ENCODE measurements at places on chromosomes 5 and 9. TPM values are rescaled to one million over a fixed set of nuclear protein-coding genes. Genes with fewer than 3 reads are reported as not detected.

- no peaks in the 10 kb centered on the region for H3K36me3 ChIP-seq
- no peak overlapping the region for H3K4me3 ChIP-seq
- no peaks in the 10 kb centered on the region for H3K27me3 ChIP-seq
Observed at GRCh38 chr5:104347119-104347708, 784.6 kb upstream of the NUDT12 start.

GRCh38 chr9:121393318-121393717, 23.3 kb upstream of the STOM start:
- DNase-seq: no peak
- H3K27ac ChIP-seq: no peak overlapping the region
- H3K36me3 ChIP-seq: no peaks in the 10 kb centered on the region

GRCh38 chr5:81425569-81425968, 31.6 kb upstream of the ACOT12 start:
- no peaks in the 10 kb centered on the region for H3K27me3 ChIP-seq
- no peak overlapping the region for H3K4me3 ChIP-seq
- H3K4me1 ChIP-seq: peaks cover 28% of the 10 kb centered on the region
- H3K36me3 ChIP-seq: peaks cover 2% of the 10 kb centered on the region

DNA sequence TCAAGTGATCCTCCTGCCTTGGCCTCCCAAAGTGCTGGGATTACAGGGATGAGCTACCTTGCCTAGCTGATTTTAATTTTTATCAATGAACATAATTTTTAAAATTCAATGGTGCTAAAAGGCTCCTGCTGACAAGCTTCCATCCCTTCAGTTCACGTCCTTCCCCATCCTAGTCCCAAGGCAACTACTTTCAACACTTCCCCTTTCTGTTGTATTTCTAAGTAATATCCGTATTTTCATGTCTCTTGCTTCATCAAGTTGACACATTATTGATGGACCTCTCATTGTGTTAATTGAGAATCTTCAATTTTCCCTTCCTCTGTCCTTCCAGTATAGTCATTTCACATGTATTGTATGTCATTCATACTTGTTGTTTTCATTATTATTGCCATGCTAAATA, 93.8 kb upstream of the RASGRF2 start:
- no peak for DNase-seq
- peak overlapping the region; percentile 0 for H3K27ac ChIP-seq
- no peaks in the 10 kb centered on the region for H3K27me3 ChIP-seq

- peak overlapping the region; percentile 62 for H3K27ac ChIP-seq
- no peaks in the 10 kb centered on the region for H3K27me3 ChIP-seq
- H3K36me3 ChIP-seq: peaks cover 18% of the 10 kb centered on the region
- no peak overlapping the region for H3K4me3 ChIP-seq
- H3K4me1 ChIP-seq: peaks cover 46% of the 10 kb centered on the region
Observed at GRCh38 chr9:34994260-34994899, 4.8 kb downstream of the DNAJB5 start.

GRCh38 chr9:88809355-88810161, 181.7 kb upstream of the S1PR3 start:
- DNase-seq: no peak
- no peaks in the 10 kb centered on the region for H3K36me3 ChIP-seq
- H3K4me3 ChIP-seq: no peak overlapping the region
- peaks cover 3% of the 10 kb centered on the region for H3K4me1 ChIP-seq
- H3K27ac ChIP-seq: no peak overlapping the region
- H3K27me3 ChIP-seq: peaks cover 17% of the 10 kb centered on the region

The SLC6A7 gene
- not detected for total RNA-seq

DNA sequence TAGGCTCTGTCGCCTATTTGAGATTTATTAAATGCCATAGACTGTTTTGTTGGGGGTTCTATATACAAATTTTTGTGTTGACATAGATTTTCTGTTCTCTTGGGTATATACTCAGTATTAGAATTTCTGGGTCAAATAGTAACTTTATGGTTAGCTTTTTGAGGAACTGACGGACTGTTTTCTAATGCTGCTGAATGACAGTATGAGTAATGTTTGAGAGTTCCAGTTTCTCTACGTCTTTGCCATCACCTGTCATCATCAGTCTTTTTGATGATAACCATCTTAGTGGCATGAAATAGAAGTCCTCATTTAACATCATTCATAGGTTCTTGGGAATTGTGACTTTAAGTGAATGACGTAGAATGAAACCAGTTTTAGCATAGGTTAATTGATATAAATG, 60.1 kb downstream of the CCDC171 start:
- no peaks in the 10 kb centered on the region for H3K4me1 ChIP-seq
- no peak overlapping the region for H3K27ac ChIP-seq
- DNase-seq: no peak

The SARDH gene
- total RNA-seq: 2.7 TPM

GRCh38 chr9:117466111-117466510, 51.3 kb upstream of the ASTN2 start:
- no peaks in the 10 kb centered on the region for H3K27me3 ChIP-seq
- H3K36me3 ChIP-seq: no peaks in the 10 kb centered on the region
- no peak overlapping the region for H3K4me3 ChIP-seq
- DNase-seq: no peak

DNA sequence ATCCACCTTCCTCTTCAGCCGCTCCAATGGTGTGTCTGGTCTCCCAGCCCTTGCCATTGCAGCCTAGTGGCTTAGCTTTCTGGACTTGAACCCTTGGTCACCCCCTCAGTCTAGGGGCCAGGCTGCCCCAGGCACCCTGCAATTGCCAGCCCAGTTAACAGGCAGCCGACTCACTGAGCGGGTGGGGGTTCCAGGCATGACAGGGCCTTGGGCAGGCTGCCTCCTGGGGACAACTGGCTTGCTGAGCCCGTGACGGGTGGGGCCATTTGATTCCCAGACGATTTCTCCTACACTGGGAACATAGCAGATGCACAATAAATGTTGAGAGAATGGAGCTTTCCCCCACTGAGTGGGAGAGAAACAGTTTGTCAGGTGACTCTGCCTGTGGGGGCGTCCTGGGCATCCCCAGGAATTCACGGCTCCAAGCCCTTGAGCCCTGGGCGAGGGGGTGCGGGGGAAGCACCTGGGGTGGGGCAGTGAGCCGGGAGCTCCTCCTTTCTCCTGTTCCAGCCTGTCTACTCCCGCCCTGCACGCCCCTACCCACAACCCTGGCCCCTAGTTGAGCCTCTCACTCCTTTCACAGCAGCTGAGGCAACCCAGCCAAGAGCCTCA, 12.6 kb upstream of the AQP7 start:
- no peaks in the 10 kb centered on the region for H3K36me3 ChIP-seq
- H3K4me1 ChIP-seq: peaks cover 36% of the 10 kb centered on the region
- H3K27ac ChIP-seq: peak overlapping the region; percentile 80
- no peak for DNase-seq
- H3K4me3 ChIP-seq: peak overlapping the region; percentile 51

The CERCAM gene
- total RNA-seq: 1.4 TPM

The ZFYVE16 gene
- 8.4 TPM for total RNA-seq

The TIMD4 gene
- 1.2 TPM for total RNA-seq

The FBP2 gene
- total RNA-seq: not detected

The GARIN3 gene
- total RNA-seq: 0.47 TPM

DNA sequence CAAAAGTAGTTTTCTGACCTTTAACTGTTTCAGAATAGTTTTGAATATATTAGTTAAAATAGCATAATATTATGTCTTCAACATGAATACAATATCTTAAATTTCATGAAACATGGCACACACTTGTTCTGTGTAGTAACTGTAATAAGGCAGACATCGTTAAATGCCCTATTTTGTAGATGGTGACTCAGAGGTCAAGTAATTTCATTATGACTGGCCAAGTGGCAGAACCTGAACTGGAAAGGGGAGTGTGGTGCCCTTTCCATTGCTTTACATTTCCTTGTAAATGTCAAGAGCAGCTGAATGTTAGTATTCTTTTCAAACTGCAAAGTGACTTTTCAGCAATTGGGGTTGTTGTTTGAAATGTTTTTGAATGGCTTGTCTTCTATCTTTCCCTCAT, 201.2 kb upstream of the CDKN2B start:
- no peak overlapping the region for H3K4me3 ChIP-seq
- peaks cover 49% of the 10 kb centered on the region for H3K4me1 ChIP-seq
- H3K27ac ChIP-seq: peak overlapping the region; percentile 12
- peaks cover 6% of the 10 kb centered on the region for H3K27me3 ChIP-seq
- H3K36me3 ChIP-seq: peaks cover 2% of the 10 kb centered on the region

The OLFM1 gene
- total RNA-seq: not detected

- no peak for DNase-seq
- H3K36me3 ChIP-seq: no peaks in the 10 kb centered on the region
- H3K27ac ChIP-seq: no peak overlapping the region
- no peak overlapping the region for H3K4me3 ChIP-seq
- no peaks in the 10 kb centered on the region for H3K27me3 ChIP-seq
Observed at GRCh38 chr9:26786564-26786963, 106.0 kb downstream of the CAAP1 start.

The NRG2 gene
- total RNA-seq: 0.10 TPM

The TBC1D13 gene
- 16.3 TPM for total RNA-seq

The PHPT1 gene
- 93.0 TPM for total RNA-seq

GRCh38 chr5:126953640-126954039, 76.7 kb downstream of the MARCHF3 start:
- no peaks in the 10 kb centered on the region for H3K4me1 ChIP-seq
- H3K36me3 ChIP-seq: peaks cover 3% of the 10 kb centered on the region
- no peak overlapping the region for H3K27ac ChIP-seq
- no peaks in the 10 kb centered on the region for H3K27me3 ChIP-seq
- DNase-seq: no peak

DNA sequence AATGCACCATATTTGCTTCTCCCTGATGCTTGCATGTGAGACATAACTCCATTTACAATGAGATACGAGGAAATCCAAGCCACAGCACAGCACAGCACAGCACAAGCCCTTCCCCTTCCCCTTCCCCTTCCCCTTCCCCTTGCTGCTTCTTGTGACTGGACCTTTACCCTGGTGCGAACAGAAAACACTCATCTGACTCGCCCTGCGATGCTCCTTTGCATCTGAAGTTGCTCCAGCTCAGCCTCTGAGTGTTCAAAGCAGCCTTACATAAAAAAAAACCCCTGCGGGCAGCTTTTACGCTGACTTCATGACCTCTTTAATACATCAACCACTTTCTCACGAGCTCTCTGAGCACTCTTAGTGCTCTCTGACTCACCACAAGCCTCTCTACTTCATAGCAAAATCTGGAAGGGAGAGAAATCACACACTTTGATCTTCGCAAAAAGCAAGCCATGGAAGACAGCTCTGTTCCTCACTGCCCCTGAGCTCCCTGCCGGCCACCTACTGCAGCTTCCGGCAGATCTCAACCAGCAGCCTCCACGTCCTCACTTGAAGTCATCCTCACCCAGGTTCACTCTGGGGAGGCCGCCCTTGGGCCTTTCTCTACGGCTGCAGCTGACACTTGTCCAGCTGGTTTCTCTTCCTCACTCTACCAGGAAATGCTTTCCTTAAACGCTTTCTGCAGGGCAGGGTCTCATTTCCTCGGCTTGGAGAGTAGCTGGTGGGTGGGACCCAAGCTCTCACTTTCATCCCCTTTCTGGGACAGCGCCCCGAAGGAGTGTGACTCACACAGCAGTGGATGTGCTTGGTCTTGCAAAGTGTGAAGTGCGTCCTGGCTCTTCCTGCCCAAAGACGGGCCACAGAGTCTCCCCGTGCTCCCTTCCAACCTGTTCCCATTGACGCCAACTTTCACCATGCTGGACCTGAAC, 5.3 kb downstream of the SLC34A1 start:
- H3K27me3 ChIP-seq: no peaks in the 10 kb centered on the region
- H3K4me3 ChIP-seq: peak overlapping the region; percentile 27
- no peaks in the 10 kb centered on the region for H3K36me3 ChIP-seq
- H3K4me1 ChIP-seq: peaks cover 30% of the 10 kb centered on the region
- peak; percentile 36 for DNase-seq

DNA sequence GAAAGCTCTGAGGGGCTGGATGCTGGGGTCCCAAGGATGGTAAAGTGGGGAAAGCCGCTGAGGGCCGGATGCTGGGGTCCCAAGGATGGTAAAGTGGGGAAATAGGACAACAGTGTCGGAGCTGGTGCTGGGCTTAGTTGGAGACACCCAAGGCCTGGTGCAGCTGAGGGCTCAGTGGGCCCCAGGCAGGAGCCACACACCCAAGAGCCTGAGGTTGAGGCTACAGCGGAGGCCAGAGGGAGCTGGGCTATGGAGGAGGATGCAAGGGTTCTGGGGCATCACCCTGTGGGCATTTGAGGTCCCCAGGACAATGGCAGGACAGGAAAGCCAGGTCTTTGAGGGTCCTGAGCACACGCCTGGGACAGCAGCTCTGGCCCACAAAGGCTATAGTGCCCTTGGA, 19.1 kb upstream of the SLC9A3 start:
- peaks cover 12% of the 10 kb centered on the region for H3K27me3 ChIP-seq
- no peak for DNase-seq
- H3K36me3 ChIP-seq: no peaks in the 10 kb centered on the region
- peak overlapping the region; percentile 51 for H3K27ac ChIP-seq
- H3K4me1 ChIP-seq: peaks cover 12% of the 10 kb centered on the region

The PCDHA1 gene
- not detected for total RNA-seq

DNA sequence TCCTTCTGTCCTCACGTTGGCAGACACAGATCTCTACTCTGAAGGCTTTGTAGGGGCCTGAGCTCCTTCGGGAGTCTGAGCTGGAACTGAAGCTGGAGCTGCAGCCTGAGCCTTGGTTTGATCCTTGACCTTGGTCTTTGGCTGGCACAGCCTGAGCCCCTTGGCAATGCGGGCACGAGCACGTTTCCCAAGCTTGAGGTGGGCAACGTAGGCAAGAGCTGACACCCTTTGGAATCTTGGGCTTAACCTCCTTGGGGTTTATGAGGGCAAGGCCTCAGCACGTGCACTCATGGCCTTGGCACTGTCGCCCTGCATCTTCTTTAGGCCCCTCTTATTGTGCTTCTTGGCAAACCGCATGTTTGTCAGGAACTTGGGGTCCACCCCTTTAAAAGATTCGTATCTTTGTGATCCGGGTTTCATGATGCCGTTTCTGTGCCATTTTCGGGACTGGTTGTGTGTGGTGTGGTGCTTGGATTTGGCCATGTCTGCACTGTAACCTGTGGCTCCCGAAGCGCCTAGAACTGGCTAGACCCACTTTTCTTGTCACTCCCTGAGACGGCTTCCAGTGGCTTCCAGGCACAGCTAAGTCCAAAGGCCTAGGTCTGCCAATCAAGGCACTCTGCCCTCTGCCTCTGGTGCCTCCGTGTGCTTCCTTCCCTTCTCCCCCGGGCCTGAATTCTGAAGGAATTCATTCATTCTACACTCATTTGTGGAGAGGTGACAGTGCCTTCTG, 1.4 kb downstream of the SUSD1 start:
- DNase-seq: no peak
- peaks cover 31% of the 10 kb centered on the region for H3K27me3 ChIP-seq
- H3K27ac ChIP-seq: peak overlapping the region; percentile 89
- H3K4me3 ChIP-seq: peak overlapping the region; percentile 85
- H3K4me1 ChIP-seq: peaks cover 30% of the 10 kb centered on the region

The LAMC3 gene
- total RNA-seq: 0.91 TPM

GRCh38 chr5:14004598-14005394, 60.3 kb upstream of the DNAH5 start:
- H3K27ac ChIP-seq: no peak overlapping the region
- peaks cover 24% of the 10 kb centered on the region for H3K27me3 ChIP-seq
- no peaks in the 10 kb centered on the region for H3K36me3 ChIP-seq
- H3K4me3 ChIP-seq: no peak overlapping the region
- no peak for DNase-seq
- H3K4me1 ChIP-seq: no peaks in the 10 kb centered on the region

DNA sequence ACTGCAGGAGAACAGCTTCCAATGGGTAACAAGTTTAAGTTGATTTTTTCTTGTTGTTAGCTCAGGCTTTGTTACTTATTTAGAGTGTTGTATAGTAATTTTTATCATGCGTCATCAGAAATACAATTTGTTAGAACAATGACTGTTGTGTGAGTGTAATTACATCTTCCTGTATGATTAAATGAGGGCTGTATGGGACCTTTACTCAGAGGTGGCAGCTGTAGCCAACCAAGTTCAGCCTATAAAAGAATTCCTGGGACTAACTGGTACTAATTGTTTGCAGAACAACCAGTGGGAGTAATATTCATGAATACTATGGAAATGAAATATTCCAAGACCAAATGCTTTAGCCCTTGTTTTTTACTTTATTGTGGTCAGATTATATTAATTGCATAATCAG, 30.8 kb upstream of the TJP2 start:
- H3K27ac ChIP-seq: no peak overlapping the region
- H3K4me3 ChIP-seq: no peak overlapping the region

All from activated naive CD8-positive, alpha-beta T cell treated with anti-CD3 and anti-CD28 coated beads for 36 hours (primary cell).